ENCODE measurements at places on chromosomes 2 and 18.

DNA sequence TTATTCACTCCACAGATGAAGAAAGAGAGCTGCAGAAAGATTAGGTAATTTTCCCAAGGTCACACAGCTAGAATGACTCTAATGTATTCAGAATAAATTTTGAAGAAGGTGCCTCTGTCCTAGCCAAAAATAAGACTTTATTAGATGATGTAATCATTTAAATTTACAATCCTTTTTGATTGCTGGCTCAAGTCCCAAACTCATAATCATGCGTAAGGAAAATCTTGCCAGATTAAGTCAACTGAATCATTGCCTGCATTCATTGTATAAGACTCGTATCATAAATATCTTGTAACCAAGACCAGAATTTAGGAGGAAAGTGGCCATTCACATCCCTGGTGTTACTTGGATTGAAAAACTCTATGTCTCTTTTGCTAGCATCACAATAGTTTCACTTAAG, 53.1 kb upstream of the STK39 start:
- DNase-seq, result no peak

GRCh38 chr2:157327200-157327599, 1.6 kb upstream of the ERMN start:
- no peak for DNase-seq

DNA sequence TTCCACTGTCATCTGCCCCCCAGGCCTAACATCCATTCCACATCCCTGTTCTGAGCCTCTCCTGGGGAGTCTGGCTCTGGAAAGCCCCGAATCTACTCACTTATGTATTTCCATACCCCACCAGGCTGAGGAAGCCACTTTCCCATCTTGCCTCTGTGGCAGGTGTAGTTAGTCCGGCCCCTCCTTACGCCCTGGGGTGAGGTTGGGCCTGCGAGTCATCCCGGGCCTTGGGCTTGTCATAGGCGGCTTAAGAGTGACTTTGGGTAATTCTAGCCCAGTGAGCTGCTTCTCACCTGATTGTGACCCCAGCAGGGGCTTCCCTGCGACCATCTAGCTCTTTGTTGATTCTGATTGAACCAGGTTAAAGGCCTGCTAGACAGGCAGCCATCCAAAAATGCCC, 21.1 kb downstream of the PCARE start:
- no peak for DNase-seq

DNA sequence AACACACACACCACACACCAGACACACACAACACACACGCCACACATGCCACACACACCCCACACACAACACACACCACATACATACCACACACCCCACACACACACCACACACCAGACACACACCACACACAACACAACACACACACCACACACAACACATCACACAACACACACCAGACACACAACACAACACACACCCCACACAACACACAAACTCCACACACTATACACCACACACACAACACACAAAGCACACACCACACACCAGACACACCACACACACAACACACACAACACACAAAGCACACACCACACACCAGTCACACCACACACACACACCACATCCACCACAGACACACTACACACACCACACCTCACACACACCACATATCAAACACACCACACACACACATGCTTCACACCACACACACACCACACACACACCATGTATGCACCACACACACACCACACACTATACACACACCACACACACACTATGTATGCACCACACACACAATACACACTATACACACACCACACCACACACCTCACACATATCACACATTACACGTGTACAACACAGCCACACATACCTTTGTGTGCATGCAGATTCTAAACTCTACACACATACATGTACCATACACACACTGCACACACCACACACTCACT, 72.2 kb downstream of the TMEM18 start:
- no peak for DNase-seq

DNA sequence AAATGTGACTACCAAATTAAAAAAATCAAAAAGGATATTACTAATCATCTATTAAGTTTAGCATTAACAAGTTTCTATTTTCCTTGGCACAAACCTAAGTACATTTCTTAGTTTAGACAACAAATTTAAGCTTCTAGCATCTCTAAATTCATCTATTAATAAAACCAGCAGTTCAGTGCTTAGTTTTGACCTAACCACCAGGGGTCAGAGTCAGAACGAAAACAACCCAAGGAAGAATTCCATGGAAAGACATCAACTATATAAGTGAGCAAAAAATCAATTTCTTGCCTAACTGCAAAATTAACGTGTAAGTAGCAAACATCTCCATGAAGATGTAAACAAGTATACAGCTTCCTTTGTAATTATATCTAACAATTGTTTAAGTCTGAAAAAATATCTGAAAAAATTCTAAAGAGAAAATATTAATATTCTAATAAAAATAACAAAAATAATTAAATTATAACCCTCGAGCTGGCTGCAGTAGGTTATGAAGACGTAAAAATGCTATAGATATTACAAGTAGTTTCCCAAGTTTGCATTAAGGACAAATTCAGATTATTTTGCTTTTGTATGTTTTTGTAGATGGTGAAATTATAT, 83.7 kb downstream of the CERKL start:
- DNase-seq, result no peak

DNA sequence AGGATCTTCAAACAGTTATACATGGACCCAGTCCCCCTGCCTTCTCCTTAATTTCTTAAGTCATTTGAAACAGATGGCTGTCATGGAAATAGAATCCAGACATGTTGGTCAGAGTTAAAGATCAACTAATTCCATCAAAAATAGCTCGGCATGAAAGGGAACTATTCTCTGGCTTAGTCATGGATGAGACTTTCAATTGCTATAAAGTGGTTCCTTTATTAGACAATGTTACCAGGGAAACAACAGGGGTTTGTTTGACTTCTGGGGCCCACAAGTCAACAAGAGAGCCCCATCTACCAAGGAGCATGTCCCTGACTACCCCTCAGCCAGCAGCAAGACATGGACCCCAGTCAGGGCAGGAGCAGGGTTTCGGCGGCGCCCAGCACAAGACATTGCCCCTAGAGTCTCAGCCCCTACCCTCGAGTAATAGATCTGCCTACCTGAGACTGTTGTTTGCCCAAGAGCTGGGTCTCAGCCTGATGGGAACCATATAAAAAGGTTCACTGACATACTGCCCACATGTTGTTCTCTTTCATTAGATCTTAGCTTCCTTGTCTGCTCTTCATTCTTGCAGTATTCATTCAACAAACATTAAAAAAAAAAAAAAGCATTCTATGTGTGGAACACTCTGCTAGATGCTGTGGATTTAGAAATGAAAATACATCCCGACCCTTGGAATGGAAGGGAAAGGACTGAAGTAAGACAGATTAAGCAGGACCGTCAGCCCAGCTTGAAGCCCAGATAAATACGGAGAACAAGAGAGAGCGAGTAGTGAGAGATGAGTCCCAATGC, 4.6 kb downstream of the TTR start:
- no peak for DNase-seq

DNA sequence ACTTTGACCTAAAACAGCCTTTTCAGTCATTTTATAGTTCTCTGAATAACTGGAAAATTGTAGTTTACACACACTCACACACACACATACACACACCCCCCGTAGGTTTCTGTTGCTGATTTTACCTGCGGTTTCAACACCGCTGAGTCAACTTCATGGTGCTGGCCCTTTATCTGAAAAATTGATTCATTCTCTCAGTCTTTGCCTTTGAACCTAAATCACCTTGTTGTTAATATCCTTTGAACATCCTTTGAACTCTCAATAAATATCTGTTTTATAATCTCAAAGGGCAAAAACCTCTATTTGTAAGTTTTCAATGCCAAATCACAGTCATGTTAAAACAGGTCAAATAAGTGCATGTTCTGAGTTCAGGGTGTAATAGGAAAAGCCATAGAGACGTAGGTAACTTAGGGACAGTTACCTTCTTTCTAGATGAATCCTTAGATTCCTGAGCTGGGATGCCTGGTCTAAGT, 109.0 kb upstream of the BZW1 start:
- no peak for DNase-seq

All from lower leg skin (tissue), 4 donors.